NCI-H1436 (cell line): ENCODE measurements at places on chromosomes 5 and 9.

GRCh38 chr9:16784002-16784401 is 86.5 kb downstream of the BNC2 start:
- DNase-seq: peak; percentile 10

GRCh38 chr5:72387985-72388384 is 67.8 kb downstream of the PTCD2 start:
- DNase-seq: no peak

- no peak for DNase-seq
Observed at GRCh38 chr9:15221746-15222145, 85.3 kb downstream of the TTC39B start.

- DNase-seq: no peak
Observed at GRCh38 chr5:37773809-37774208, 66.0 kb downstream of the GDNF start.

DNA sequence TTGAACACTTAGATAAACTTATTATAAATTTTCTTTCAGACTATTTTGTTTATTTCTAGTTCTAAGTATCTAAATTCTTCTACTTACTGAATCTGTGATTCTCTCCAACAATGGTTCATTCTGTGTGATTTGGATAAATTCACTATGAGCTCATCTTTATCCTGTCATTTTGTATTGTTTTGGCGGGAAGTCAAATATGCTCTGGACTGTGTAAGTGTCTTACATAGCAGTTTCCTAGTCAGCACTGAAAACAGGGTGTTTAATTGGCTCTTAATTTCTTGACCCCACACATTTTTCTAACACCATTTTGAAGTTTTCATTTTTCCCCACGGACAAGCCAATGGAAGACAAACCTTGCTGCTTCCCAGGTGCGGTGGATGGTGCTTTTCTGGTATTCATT is 207.0 kb upstream of the ACO1 start:
- DNase-seq: no peak

GRCh38 chr9:21852754-21853153 is 50.3 kb downstream of the MTAP start:
- no peak for DNase-seq

DNA sequence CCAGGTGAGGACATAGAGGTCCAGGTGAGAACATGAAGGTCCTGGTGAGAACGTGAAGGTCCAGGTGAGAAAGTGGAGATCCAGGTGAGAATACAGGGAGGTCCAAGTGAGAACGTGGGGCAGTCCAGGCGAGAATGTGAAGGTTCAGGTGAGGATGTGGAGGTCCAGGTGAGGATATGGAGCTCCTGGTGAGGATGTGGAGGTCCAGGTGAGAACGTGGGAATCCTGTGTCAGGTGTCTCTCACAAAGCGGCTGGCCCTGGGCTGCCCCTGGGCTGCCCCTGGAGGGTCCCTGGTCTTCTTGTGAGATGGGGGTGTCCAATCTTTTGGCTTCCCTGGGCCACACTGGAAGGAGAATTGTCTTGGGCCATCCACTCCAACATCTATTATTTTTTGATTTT is 133.4 kb downstream of the MRPL36 start:
- no peak for DNase-seq

DNA sequence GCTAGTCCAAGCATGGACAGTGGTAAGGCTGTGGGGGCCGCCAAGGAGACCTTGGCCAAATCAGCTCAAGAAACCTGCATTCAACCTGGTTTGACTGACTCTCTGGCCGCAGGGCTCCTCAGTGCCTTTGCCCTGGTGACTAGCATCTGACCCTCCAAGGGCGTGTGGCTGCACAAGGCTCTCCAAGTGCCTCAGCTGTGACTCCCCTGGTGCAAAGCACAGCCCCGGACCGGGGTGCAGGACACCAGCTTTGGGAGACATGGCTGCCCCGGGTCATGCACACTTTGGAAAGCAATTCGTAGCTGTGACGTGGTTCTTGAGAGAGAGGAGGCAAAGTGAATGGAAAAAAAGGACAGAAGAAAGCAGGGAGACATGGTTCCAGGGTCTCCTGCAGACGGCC is 245.2 kb upstream of the IRX2 start:
- DNase-seq: no peak

DNA sequence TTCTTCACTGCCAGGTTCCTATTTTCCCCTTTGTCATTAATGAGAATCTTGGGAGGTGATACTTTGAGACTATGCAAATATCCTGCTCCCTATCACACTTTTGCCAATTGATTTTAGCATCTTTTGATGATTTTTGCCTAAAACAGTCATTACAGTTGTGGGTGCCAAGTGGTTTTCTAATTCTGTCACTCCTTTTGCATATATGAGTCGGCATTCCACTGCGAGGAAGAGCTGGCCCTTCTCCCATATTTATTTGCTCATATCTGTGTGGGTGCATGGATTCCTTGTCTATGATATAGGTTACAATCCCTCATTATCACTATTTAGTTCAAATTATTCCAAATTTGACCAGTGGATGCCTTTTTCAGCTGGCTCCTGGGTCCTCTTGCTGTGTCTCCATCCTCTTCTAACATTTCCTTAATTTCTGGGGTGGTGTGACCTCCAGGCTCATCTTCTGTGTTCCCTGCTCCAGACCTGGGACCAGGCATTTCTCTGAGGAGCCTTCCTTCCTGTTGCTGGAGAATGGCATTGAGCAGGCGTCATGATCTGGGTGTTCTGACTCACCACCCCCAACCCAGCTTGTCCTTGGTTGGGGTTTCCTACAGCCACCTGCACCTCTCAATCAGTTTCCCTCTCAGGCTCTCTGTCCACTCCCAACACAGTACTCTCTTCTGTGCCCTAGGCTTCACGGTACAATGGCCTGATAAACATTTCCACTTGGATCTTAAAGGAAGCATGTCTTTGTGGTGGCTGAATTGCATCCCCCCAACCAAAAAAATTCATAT is 106.7 kb downstream of the NXNL2 start:
- DNase-seq: no peak

DNA sequence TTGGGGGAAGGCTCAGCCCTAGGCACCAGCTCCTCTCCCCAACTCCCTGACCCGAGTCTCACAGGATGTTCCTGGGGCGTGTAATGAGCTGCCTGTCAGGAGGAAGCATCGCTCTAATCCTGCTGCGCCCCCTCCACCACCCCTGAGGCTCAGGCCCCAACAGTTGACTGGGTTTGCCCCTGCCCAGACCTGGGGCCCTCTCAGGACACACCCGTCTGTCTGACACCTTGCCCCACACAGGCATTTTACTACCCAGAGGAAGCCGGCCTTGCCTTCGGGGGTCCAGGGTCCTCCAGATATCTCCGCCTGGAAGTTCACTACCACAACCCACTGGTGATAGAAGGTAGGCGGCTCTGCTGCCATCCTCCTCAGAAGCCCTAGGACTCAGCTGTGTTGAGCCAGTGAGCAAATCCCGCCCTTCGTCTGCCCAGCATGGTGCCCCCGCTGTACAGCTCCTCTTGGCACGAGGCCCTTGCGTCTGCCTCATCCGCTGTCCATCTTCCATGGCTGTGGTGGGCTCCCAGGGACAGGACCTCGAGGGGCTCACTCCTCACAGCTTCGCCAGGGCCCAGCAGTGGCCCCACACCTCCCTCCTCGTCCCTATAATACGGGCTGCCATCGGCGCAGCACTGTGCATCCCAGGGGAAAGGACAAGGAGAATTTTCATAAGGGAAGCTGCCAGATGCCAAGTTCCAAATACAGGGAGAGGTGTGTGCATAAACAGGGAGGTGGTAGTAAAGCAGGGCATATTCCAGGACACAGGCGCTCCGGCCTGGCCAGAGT is 8.0 kb downstream of the DBH start:
- no peak for DNase-seq

DNA sequence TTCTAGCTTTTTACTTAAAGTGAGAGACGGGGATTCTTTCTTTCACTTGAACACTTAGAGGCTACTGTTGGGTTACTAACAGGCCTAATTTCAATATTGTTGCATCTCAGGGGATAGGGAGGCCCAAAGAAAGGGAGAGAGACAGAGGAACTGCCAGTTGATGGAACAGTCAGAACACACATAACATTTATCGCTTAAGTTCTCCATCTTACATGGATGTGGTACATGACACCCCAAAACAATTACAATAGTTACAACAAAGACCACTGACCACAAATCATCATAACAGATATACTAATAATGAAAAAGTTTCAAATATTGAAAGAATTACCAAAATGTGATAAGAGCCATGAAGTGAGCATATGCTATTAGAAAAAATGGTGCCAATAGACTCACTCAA is 4.3 kb upstream of the RIC1 start:
- DNase-seq: no peak

GRCh38 chr5:101728933-101729332 is 567.2 kb downstream of the SLCO4C1 start:
- DNase-seq: no peak

- DNase-seq: no peak
Observed at GRCh38 chr5:95102080-95102479, 182.8 kb downstream of the MCTP1 start.

DNA sequence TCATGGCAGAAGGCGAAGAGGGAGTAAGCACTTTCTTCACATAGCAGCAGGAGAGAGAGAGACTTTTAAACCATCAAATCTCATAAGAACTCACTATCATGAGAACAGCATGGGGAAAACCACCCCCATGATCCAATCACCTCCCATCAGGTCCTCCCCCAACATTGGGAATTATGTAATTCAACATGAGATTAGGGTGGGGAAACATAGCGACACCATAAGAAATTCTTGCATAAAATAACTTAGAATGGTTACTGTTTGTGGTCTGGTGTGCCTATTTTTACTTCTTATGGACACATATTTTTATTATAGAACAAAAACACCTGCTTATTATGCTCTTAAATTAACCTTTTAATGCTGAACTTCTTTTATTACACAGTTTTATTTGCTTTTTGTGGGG is 298.1 kb downstream of the PJA2 start:
- DNase-seq: no peak

DNA sequence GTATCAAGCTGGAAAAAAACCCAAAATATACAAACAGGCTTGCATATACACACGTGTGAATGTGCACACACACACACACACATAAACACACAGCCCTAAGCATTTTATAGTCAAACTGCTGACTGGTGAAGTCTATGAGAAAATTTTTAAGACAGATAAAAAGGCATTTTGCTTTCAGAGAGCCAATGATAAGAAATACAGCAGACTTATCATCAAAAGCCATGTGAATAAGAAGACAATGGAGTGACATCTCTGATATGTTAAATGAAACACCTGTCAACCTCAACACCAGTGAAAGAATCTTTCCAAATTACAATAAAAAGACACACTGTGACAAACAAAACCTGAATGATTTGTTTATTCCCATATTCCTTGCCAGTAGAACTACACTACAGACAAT is 233.3 kb downstream of the CDH9 start:
- DNase-seq: peak; percentile 4

- peak; percentile 55 for DNase-seq
Observed at GRCh38 chr9:13992138-13993088, 321.5 kb downstream of the NFIB start.

DNA sequence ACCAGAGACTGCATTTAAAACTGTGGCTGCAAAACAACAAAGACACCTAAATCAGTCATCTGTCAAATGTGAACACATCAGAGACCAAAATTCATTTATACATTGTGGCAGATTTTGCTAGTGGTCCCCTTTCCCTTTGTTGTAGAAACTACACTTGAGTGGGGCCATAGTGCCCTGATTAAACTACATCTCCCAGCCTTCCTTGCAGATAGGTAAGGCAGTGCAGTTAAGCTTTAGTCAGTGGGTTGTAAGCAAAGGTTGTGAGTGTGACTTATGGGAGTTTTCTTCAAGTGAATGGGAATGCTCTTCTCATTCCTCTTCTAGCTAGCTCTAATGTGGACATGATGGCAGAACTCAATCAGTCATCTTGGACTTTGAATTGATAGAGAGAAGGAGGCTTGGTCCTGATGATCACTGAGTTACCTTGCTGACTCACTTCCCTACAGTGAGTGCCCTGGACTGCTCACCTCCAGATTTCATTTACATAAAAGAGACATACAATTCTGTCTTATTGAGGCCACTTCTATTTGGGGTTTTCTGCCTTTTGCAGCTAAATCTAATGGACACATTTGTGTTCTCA is 35.2 kb upstream of the SPARC start:
- no peak for DNase-seq

- no peak for DNase-seq
Observed at GRCh38 chr5:85000671-85001070, 616.0 kb upstream of the EDIL3 start.

GRCh38 chr5:14209836-14210235 is 66.7 kb downstream of the TRIO start:
- DNase-seq: no peak

DNA sequence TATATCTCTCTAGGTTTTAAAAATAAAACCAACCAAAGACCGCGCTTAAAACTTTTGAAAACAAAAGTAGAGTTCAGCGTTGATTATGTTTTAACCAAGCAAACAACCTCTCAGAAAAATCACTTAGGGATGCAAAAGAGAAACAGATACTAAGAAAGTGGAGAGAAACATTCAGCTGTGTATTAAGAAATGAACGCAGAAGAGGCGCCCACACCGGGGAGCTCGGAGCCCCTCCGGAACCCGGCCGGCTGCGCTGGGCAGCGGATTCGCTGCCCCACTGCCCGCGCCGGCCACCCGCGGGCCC is 1.4 kb downstream of the PITX1 start:
- no peak for DNase-seq

- peak; percentile 29 for DNase-seq
Observed at GRCh38 chr9:86511614-86512360, 157.6 kb upstream of the TUT7 start.

DNA sequence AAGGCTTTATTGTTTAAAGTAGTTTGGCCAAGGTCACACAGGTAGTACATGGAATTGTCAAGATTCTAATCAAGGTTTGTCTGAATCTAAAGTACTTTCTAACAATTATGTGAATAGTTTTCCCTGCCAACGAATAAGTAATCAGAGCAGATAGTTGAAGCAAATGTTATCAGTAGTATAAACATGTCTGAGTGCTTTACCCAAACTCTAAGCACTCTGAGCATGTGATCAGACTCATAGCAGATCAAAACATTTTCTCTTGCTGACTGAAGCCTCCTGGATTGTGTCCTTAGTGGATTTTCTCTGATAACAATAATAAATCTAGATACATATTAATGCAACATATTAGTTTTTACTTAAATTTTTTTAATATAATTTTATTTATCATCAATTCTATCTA is 995.0 kb downstream of the EFNA5 start:
- no peak for DNase-seq

- no peak for DNase-seq
Observed at GRCh38 chr5:123085638-123086286, 3.3 kb upstream of the PRDM6 start.
